Stimulated activated CD4-positive, alpha-beta T cell treated with anti-CD3 and anti-CD28 coated beads, Interleukin-2, amount 100 ng/mL, for 48 hours (primary cell): ENCODE measurements at places on chromosomes 5 and 9.

GRCh38 chr5:134604908-134605307 lies 27.7 kb downstream of the SAR1B start:
- DNase-seq = no peak

GRCh38 chr5:150109921-150110320 lies 23.6 kb upstream of the CSF1R start:
- DNase-seq = no peak

GRCh38 chr5:169080448-169080911 lies 220.5 kb downstream of the SLIT3 start:
- no peak for DNase-seq

- DNase-seq = no peak
Measured at GRCh38 chr5:10653751-10654400, 90.0 kb downstream of the ANKRD33B start.

GRCh38 chr9:89625721-89626687 lies 21.2 kb downstream of the GADD45G start:
- DNase-seq = no peak

- DNase-seq = no peak
Measured at GRCh38 chr5:15956622-15957021, 223.0 kb downstream of the MARCHF11 start.

DNA sequence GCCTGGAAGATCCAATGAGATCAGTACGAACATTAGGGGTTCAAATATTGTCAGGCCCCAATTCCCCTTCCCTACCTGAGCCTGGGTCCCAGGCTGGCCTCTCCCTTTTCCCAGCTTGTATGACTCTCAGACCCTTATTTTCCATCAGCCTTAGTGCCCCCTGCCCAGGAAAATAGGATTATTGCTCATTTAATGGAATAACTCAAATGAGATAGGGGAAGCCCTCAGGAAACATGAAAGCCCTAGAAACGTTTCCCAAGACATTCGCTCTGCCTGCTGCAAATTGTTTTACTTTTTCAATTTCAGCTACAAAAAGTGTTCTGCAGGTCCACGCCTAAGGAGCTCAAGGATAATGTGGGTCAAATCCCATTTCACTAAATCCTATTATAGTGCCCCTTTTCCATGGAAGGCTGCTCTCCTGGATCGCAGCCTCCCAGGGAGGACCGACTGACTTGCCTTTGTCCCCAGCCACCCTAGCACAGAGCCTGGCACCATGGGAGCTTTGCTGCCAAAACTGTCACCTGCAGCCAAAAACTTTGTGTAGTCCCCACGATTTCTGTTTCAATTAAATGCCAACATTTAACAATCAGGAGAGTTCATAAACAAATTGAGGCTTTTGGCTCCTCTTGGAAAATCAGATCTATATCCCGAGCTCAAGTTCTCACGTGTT lies 46.9 kb downstream of the THOC3 start:
- DNase-seq = no peak

- no peak for DNase-seq
Measured at GRCh38 chr5:145988993-145989392, 52.6 kb downstream of the SH3RF2 start.

DNA sequence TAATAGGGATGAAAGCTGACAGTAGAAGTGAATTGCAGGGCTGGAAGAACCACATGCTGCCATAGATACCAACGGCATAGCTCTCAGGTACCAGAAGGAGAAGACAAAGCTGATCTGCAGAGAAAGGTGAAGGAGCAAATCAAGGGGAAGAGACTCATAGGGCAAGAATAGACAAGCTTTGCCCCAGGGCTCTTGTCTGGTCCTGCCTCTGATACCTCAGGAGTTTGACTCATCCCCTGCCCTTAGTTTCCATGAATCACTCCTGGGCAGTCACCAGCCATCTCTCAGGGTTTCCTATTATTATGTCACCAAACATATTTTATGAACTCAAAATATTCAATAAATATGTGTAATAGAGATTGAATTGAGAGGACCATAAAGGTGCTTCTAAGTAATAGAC lies 800.9 kb downstream of the DNAH5 start:
- no peak for DNase-seq

DNA sequence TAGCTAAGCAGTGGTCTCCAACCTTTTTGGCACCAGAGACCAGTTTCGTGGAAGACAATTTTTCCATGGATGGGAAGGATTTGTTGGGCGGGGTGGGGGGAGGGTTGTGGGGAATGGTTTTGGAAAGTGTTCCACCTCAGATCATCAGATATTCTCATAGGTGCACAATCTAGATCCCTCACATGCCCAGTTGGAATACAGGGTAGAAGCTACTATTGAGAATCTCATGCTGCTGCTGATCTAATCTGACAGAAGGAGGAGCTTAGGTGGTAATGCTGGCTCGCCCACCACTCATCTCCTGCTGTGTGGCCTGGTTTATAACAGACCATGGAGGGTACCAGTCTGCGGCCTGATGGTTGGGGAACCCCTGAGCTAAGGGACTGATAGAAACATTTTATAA lies 662.7 kb upstream of the RGMB start:
- no peak for DNase-seq

- DNase-seq = no peak
Measured at GRCh38 chr9:125497906-125498305, 209.1 kb downstream of the MAPKAP1 start.

DNA sequence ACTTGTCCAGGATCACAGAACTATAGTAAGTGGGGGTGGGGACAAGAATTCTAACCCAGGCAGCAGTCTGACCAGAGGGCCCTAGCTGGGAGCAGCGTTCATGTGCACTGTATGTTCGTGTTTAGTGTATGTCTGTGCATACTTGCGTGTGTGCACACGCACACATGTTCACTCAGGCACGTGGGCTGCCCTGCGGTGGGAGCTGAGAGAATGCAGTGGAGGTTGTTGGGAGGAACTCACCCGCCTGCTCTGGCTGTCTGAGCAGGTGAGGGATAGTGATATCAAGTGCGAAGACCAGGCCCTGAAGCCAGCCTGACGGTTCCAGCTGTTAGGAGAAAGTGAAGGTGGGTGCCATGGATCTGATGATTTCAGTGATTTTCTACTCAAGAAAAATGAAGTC lies 942 bp downstream of the DCANP1 start:
- DNase-seq = no peak

DNA sequence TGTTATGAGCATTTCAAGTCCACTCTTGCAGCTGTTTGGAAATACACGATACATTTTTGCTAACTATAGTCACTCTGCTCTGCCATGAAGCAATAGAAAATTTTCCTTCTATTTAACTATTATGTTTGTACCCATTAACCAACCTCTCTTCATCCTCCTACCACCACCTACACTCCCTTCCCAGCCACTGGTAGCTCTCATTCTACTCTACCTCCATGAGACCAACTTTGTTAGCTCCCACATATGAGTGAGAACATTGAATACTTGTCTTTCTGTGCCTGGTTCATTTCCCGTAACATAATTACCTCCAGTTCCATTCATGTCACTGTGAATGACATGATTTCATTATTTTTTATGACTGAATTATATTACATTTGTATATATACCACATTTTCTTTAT lies 505.9 kb upstream of the CCNG1 start:
- DNase-seq = no peak

DNA sequence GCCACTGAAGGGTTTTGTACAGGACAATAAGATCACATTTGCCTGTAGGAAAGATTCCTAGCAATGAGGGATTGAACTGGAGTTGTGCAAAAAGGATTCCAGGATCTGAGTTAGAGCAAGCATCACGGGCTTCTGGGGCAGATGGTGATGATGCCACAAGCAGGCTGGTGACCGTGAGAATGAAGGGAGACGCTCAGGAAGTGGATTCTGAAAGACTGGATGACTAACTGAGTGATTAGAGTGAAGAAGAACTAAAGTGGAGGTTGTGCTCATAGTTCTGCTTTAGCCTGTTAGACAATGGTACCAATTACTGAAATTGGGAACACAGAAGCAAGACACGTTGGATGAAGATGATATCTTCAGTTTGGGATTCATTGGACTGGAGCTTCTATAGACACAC lies 168.2 kb downstream of the CD180 start:
- no peak for DNase-seq

DNA sequence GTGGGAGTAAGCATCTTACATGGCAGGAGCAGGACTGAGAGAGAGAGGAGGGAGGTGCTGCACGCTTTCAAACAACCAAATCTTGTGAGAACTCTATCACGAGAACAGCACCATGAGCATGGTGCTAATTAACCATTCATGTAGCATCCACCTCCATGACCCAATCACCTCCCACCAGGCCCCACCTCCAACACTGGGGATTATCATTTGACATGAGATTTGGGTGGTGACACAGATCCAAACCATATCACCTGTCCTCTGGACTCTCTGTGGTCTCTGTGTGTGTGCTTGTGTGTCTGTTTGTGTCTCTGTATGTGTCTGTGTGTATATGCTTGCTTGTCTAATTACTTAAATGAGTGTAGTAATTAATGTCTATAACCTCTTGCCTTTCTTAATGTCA lies 31.1 kb downstream of the SEC61B start:
- no peak for DNase-seq

- no peak for DNase-seq
Measured at GRCh38 chr9:31669311-31669710, 715.1 kb upstream of the ACO1 start.

DNA sequence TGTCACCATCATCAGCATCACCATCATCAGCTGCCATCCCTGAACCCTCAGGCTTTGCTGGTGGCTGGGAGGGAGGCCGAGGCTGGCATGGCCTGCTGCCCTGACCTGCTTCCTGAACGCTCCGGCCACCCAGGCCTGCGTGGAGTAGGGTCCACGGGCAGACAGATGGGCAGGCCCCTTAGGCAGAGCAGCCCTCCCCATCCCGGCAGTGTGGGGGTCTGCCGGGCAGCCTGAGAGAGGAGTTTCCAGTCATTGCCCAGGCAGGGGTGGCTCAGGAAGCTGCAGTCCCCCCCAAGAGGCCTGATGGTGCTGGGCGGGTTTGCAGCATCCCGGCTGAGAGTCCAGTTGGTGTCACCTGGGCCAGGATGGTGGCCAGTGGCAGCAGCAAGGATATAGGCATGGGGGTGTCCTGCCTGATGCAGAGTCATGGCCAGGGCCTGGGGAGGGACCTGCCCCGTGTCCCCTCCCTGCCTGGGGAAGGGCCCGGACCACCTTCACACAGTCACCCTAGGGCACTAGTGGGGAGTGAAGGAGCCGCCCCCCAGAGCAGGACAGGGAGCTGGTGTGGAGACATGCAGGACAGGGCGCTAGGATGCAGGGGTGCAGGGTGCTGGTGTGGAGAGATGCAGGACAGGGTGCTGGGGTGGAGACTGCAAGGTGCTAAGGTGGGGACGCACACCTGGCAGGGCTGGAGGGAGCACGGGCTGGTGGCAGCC lies 7.7 kb upstream of the EGFL7 start:
- no peak for DNase-seq
